Stimulated activated CD8-positive, alpha-beta memory T cell treated with anti-CD3 and anti-CD28 coated beads, Interleukin-15, amount 100 ng/mL, for 1 hour (primary cell): ENCODE measurements at places on chromosomes 3 and 15.

DNA sequence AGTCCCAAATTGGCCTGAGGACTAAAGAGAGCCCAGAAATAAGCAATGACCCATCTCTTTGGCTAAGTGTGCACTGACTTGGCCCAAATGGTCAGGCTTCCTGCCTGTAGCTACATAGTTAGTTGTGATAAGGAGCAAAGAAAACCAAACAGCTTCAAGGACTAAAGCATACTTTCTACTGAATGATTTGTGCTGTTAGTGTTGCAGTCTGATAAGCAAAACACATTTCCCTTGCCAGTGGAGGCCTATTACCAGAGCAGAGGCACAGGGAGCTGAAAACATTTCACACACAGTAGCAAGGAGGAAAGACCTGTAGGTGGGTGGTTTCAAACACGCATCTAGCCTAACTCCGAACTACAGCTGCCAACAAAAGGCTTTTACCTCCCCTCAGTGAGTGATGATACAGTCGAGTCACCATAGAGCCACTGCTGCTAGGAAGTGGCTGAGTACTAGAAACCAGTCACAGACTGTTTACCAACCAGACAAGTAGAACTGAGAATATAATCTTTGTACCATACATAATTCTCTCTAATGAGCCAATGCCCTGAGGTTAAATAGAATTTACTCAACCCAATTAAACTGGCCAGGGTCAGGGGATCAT lies 222.3 kb upstream of the THBS1 start:
- no peak for DNase-seq

GRCh38 chr3:35946854-35947515 lies 307.7 kb downstream of the ARPP21 start:
- DNase-seq, result no peak

DNA sequence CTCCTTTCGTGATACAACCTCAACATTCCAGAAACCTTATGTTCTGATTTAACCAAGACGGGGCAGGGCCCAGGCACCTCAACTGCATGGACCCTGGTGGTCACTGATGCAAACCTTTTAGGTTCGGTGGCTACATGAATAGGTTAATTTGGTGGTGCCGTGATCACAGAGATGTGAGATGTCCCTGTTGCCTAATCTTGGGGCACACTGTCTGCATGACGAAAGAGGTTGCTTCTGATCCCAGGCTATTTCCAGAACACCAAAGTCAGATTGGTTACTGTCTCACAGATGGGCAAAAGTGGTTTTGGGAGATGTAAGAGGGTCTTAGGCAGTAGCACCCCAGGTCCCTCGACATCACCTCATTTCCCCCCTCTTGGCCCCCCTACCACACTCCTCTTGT lies 4.0 kb upstream of the CCR1 start:
- no peak for DNase-seq

DNA sequence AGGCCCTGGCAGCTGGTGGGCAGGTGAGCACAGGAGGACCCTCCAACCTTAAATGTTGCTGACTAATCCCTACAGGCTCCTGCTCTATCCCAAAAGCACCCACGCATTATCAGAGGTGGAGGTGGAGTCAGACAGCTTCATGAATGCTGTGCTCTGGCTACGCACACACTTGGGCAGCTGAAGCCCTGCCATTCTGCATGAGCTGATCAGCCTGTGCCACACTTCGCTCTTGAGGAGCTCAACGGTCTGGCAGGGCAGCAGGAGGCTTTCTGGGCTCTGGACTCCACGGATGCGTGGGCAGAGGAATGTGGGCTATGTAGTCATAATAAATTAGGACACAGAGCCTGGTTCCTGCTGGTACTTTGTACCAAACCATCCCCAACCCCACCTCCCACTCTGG lies 6.1 kb downstream of the MST1 start:
- no peak for DNase-seq
